Dermis microvascular lymphatic vessel endothelial cell (primary cell): ENCODE measurements at places on chromosomes 3 and 15. TPM values are rescaled to one million over a fixed set of nuclear protein-coding genes. Genes with fewer than 3 reads are reported as not detected.

Gene UTS2B
- not detected in 2 replicates for total RNA-seq

Gene RARRES1
- total RNA-seq = 1.7 and 3.4 TPM in 2 replicates

Gene PEX5L
- not detected in 2 replicates for total RNA-seq

Gene RBMS3
- 23.1 and 24.6 TPM in 2 replicates for total RNA-seq

Gene SGO1
- total RNA-seq = 1.8 and 3.7 TPM in 2 replicates

Gene ARRDC4
- 0.90 and 1.6 TPM in 2 replicates for total RNA-seq

Gene LRRC34
- total RNA-seq = 0.76 and 3.1 TPM in 2 replicates

Gene GOLGA6L10
- under 0.01 and 0.51 TPM in 2 replicates for total RNA-seq

Gene ISLR
- 0.13 TPM in 1 of 2 replicates, not detected in the other for total RNA-seq

Gene PFN2
- 5.1 and 12.1 TPM in 2 replicates for total RNA-seq

Gene ITPKA
- total RNA-seq = 0.25 and 0.90 TPM in 2 replicates

Gene RASGRP1
- 0.13 and 0.26 TPM in 2 replicates for total RNA-seq

Gene CLDND1
- 80.2 and 125 TPM in 2 replicates for total RNA-seq

Gene CLDN18
- total RNA-seq = not detected in 2 replicates

Gene SPCS1
- 36.3 and 37.4 TPM in 2 replicates for total RNA-seq

Gene RAB6B
- total RNA-seq = 0.39 and 1.6 TPM in 2 replicates

Gene CEMIP
- 0.26 and 0.38 TPM in 2 replicates for total RNA-seq
